ENCODE measurements at places on chromosomes 1 and 21.

DNA sequence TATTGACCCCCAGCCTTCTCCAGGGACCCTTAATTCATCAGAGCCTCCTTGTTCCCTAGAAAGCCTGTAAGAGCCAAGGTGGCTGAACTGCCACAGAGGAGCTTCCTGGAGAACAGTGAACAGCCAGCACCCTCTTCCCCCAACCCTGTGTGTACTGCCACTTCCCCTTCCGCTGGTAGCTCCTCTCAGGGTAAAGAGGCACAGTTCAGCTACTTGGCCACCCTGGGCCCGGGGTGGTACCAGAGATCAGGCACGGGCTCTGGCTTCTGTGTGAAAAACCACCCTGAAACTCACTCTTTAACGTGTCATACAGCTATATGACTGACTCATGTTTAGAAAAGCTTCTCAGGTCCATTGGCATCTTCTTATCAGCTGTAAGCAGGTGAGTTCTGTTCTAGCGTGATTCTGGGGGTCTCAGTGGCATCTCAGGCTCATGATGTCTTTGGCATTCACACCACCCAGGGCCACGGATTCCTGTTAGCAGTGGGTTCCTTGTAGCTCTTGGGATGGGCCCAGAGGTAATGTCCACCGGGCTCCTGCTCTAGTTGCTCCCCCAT, 22.4 kb downstream of the ARMH1 start:
- no peak for DNase-seq

DNA sequence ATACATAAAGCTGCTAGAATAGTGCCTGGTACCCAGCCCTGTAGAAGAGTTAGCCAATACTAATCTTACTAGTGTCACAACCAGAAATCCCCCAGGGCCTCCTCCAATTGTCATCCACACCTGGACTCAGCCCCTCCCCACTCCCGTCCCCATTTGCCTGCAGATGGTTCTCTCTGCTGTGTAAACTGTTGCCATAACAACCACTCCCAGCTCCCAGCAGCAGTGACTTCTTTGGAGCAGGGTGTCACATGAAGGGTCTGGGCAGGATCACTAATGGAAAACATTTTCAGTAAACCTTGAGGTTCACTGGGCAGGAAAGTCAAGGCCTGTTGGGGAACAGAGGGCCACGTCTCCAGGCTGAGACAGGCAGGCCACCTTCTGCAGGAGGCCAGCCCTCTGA, 126.0 kb upstream of the IPO9 start:
- peak; percentile 94 for DNase-seq

- no peak for DNase-seq
Observed at GRCh38 chr1:226325178-226325577, 16.2 kb upstream of the LIN9 start.

- no peak for DNase-seq
Observed at GRCh38 chr1:232247669-232248068, 382.3 kb downstream of the SIPA1L2 start.

DNA sequence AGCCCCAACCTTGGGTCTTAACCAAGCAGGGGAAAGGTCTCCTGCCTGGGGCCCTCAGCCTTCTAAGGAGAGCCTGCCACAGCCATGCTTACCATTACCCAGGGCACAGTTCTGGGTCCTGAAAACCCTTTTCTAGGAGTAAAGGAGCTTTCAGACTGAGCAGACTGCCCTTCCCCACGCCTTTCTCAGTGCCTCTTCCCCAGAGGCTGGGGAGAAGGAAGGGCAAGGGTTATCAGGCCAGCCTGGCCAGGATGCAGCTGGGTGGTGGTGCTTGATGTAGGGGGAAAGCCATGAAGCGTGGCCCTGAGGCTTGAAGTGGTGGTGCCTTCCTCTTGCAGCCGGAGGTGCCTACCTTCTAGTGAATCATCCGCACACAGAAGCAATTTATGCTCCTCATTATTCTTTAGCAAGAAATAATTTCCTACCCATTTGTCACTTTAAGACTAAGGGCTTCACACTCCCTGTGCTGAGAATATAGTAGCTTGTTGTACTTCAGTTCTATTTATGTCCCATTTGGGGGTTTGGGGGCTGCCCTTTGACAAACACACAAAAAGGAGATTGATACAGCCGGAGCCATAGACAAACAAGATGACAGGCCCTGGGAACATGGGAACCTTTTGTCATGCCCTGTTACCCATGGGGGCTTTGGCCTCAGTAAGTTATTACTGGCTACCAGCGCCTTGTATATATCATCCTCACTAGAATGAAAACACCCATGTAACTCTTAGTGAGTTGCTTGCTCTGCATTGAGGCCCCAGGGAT, 40.7 kb downstream of the MAN1C1 start:
- no peak for DNase-seq

GRCh38 chr1:32122151-32122550, 14.3 kb downstream of the KPNA6 start:
- no peak for DNase-seq

DNA sequence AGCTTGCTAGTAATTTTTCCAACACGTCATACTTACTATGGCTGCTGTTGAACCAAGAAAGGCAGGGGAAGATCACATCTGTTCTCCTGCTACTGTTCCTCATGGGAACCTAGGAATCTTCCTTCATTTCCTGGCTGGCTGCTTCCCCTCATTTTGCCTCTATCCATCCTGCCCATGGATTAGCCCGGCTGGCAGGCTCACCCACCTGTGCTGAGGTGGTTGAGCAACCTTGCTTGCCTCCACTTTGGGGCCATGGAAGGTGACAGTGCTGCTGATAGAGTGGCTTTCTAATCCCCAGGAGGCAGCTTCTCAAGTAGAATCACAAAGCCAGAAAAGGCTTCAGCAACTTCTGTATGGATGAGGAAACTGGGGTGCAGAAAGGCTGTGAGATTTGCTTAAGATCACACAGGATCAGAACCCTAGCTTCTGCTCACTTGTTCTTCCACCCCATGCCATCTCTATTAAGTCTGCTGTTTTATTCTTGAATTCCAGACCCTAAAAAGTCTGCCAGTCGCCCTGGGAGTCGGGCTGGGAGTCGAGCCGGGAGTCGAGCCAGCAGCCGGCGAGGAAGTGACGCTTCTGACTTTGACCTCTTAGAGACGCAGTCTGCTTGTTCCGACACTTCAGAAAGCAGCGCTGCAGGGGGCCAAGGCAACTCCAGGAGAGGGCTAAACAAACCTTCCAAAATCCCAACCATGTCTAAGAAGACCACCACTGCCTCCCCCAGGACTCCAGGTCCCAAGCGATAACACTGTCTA, 6.2 kb upstream of the BMP8A start:
- DNase-seq = no peak

DNA sequence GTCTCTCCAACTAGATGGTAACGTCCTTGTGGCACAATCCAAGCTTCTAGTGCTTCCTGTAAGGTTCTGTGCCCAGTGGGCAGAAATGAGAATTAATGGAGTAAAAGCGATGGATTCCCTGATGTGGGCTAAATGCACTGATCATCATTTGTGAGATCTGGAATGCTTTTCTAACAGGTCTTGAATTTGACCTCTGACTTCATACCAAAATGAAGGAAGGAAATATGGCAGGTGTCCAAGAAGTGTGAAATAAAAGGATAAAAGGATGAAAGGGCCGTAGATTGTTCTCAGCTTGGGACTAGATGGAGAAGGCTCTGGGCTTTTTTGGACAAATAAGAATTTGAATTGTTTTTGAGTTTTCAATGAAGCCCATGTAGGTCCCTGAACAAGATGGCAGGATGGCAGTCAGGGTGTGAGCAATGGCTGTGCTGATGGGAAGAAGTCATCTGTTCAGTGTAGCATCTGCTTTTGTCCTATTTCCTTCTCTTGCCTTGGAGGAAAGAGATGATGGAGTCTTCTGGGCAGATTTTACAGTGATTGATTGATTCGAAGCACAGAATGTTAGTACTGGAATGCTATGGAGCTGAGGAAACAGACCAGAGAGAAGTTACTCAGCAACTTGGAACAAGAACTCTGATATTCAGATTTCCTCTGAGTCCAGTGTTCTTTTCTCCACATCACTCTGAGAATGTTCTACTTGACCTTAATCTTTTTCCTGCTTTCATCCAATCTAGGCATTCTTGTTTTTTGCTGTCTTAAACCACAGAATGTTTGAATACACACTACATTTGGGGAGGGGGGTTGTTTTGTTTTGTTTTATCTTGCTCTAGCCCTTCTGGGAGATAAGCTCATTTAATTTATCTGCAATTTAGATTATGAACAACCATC, 286.0 kb downstream of the HLX start:
- DNase-seq = no peak

GRCh38 chr1:7733276-7733675, 37.8 kb upstream of the VAMP3 start:
- no peak for DNase-seq

DNA sequence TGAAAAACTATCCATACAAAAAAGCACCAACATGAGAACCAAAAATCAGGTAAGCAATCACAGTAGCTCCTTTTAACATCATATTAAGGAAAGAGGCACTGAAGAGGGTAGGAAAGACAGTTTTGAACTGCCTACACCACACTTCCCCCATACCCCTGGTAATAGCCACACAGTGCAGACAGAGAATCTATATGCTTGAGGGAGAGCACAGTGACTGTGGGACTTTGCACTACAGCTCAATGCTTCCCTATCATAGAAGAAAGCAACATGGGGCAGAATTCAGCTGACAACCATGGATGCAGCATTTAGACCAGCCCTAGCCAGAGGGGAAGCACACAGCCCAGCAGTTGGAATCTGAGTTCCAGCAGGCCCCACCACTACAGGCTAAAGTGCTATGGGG, 7.9 kb upstream of the TEX50 start:
- no peak for DNase-seq

DNA sequence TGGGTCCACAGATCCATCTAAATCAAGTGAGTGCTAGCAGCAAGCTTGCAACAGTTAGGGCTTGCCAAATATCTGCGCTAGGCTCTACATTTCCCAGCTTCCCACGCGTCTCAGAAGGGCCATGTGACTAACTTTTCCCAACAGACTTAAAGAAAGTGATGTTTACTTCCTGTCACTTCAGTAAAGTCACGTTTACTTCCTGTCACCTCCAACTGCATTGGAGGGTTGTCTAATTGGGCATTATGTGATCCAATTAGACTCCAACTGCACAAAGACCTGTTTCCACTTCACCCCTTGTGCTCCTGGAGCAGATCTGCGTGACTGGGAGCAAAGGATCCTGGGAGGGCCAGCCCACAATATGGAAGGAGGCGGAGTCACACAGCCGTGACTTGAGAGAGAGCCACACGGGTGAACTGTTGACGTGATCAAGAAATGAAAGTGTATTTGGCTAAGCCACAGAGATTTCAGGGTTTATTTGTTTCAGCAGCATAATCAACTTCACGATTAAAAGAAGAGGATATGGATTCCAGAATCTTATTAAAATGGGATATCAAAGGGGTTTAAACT, 77.7 kb downstream of the CYYR1 start:
- no peak for DNase-seq

- peak; percentile 88 for DNase-seq
Observed at GRCh38 chr1:180231506-180231921, 1.4 kb downstream of the LHX4 start.

GRCh38 chr1:160086456-160086892, 5.1 kb downstream of the KCNJ9 start:
- DNase-seq = no peak

- no peak for DNase-seq
Observed at GRCh38 chr1:59143133-59143487, 153.8 kb upstream of the FGGY start.

GRCh38 chr1:85616364-85616705, 35.8 kb downstream of the CCN1 start:
- no peak for DNase-seq

DNA sequence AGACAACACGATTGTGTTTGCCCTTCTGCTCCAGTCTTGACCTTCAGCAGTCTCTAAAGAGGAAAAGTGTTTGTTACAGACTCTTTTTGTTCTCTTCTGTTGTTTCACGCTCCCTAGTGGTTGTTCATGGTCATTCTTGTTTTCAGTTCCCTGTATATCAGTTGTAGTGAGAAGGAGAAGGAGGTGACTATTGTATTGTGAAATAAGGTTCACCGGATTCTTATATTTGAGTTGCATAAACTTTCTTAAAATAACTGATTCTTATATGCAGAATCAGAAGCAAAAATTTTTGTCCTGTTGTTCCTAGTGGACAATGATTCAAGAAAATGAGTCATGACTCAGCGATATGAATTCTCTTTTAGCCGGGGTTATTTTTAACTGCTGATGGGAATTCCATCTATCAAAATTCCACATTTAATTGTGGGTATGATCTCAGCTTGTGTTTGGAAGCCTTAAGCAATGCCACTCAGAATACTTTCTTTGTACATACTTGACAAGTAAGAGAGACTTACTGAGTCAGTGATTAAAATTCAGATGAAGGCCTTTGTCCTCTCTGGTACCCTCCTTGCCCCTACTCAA, 152.2 kb downstream of the CLEC20A start:
- no peak for DNase-seq

- DNase-seq = no peak
Observed at GRCh38 chr1:216932424-216932823, 209.2 kb upstream of the ESRRG start.

GRCh38 chr21:46361935-46362334, 38.0 kb downstream of the PCNT start:
- DNase-seq = no peak

GRCh38 chr1:9270290-9270883, 22.3 kb upstream of the SPSB1 start:
- peak; percentile 45 for DNase-seq

- no peak for DNase-seq
Observed at GRCh38 chr1:165052936-165053335, 303.6 kb downstream of the LMX1A start.

DNA sequence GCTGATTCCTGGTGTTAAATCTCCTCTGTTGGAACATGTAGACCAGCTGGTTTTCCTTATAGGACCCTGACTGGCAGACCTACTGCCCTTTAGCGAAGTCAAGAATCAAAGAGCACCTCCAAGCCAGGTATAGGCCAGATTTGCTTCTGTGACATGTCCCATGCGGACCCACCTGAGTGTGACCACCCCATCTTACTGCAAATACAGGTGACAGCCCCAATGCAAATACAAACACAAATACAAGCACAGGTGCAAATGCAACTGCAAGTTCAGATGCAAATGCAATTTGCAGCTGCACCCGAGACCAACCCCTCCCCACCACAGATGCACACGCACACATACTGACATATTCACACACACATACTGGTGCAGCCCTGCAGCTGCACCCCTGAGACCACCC, 72.3 kb downstream of the SIK1 start:
- no peak for DNase-seq

DNA sequence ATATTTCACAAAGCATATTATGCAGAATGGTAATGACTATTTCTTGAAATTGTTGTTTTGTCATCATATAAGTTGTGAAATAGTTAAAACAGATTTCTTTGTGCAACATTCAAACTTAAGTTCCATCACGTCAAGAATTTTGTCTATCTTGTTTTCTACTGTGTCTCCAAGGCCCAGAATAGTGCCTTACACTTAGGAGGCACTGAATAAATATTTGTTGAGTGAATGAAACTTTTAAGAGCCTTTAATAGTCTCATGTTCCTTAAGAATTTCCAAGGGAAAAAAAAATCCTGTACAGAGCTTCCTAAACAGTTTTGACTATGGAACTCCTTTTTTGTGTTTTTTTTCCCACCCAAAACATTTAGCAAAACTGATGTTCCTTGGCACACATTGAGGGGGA, 50.8 kb upstream of the TNFSF18 start:
- DNase-seq = no peak
